Cerebellar nuclear complex (tissue), 1 donor: ENCODE measurements at places on chromosomes 4 and X.

DNA sequence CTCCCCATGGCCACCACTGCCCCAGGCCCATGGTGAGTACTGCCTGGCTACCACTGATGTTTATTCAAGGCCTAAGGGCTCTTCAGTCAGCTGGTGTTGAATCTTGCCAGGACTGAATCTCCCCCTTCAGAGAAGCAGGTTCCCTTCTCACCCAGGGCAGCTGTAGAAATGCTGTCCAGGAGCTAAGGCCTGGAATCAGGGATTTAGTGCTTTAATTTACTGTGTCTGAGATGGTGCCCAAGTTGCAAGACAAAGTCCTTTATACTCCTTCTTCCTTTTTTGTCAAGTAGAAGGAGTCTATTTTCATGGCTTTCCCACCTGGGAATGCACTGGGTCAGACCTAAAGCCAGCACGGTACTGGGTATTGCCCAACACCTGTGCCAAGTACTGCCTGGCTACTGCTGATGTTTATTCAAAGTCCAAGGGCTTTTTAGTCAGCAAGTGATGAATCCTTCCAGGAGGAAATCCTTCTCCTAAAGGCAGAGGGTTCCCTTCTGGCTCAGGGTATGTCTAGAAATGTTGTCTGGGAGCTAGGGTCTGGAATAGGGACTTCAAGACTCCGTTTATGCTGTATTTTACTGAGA is 117.6 kb upstream of the ATOH1 start:
- no peak for DNase-seq

DNA sequence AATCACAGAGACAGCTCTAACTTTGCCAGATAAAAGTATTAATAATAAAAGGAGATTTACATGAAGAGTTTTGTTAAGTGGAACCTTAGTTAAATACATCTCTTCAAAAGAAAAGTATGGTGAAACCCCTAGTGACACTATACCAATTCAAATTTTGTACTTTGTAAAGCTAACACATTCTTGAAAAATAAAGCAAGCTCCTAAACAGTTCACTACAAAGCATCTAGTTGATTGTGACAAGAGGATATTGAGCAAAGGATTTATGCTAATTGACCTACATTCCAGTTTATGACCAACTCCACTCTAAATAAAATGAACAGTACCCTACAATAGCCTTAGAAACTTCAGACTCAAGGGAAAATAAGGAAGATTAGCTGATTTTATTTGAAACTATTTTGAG is 69.4 kb upstream of the WDR17 start:
- no peak for DNase-seq

DNA sequence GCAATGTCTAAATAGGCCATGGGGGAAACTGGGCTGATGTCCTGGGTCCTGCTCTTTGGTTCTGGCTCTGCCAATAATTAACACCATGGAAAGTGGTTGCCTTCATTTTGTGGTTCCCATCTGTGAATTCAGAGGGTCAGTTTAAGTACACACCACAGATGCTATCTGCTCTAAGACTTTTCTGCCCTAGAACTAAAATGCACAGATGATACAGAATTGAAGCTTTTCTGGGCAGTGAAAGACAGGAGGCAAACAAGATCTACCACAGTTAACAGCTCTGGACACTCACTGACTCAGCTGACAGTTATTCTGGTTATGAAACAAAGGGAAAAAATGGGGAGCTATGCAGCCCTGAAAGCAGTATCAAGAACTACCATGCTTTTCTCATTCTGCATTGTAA is 37.3 kb downstream of the APBB2 start:
- DNase-seq = no peak

GRCh38 chr4:7532043-7532442 is 97.3 kb upstream of the PSAPL1 start:
- DNase-seq = no peak

DNA sequence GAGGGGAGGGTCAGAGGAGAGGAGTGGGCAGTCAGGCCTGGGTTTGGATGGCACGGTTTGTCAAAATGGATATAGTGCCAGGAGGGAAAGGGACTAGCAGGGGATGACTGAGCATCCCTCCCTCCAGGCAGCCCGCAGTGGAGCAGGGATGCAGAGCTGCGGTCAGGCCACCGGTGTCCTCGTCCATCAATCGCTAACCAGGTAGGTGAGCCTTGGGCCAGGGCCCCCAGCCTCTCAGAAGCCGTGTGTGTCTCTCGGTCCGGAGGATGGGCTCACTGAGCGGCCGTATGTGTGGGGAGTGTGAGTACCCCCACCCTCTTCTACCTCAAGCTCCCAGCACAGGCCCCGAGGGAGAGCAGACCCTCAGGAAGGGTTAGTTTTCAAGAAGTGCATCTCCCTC is 538 bp upstream of the CYTL1 start:
- DNase-seq = no peak

GRCh38 chr4:79290376-79290775 is 35.5 kb downstream of the NAA11 start:
- no peak for DNase-seq

- DNase-seq = no peak
Measured at GRCh38 chrX:10112510-10112909, 44.3 kb upstream of the CLCN4 start.

DNA sequence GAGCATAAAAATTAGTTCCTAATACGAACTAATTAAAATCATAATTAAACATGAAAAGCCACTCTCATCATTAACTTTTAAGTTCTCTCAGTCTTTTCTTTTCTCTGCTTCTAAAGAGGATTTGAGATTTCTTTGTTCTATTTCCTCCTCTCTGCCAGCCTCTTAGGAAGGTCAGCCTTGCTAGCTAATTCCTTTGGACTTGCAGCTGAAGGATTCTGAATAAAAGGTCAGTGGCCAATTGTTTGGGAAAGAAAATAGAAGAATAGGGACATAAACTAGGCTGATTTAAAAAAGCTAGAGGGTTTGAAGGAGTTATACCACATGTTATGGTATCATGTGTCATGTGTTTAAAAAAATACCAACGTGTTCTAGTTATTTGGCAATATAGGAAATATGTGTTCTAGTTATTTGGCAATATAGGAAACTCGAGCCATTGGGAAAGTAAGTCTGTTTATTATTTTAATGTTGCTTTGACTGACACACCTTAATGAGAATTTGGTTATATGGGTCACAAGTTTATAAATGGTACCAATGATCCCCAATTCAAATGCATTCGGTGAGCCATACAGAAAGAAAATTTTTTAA is 1668.7 kb upstream of the PCDH7 start:
- no peak for DNase-seq

DNA sequence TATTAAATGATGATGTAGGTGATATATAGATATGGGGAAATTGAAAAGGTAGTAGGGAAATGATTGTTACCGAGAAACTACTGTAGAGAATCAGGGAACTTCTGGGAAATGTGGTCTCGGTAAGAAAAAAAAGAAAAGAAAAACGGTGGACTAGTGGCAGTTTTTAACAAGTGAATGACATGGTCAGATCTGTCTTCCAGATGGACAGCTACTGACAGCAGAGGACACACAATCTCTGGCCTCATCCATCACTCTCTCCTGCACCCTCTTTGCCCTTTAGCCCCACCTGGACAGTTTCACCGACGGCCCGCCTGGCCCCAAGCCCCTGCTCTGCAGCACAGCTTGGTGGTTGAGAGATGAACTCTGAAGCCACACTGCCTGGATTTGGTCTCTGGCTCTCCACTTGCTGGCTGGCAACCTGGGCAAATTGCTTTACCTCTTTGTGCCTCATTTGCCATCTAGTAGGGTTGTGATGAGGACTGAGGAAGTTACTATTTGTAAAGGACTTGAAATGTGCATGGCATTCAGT is 23.4 kb downstream of the RBM47 start:
- DNase-seq = no peak

GRCh38 chr4:155367608-155368007 is 9.2 kb downstream of the MAP9 start:
- no peak for DNase-seq

DNA sequence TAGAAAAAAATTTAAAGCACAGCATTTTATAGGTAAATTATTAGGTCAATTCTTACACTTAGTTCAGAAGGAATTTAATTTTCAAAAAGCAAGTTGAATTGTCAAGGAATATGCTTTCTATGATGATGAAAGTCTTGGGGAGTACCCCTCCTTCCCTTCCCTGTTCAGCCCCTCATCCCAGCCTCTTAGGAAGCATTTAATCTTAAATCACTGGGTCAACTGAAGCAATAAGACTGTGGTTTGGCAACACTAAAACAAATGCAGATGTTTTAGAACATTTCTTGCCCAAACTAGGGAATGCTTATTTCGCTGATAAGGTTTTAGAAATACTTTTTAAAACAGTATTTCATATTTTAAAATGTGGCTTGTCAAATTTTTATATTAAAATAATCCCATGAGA is 19.1 kb upstream of the ARSJ start:
- DNase-seq = no peak

GRCh38 chr4:22021106-22021505 is 72.5 kb upstream of the KCNIP4 start:
- no peak for DNase-seq

GRCh38 chr4:120052856-120053255 is 13.8 kb downstream of the MAD2L1 start:
- DNase-seq = no peak

GRCh38 chrX:136147976-136148375 is 643 bp downstream of the FHL1 start:
- DNase-seq = no peak

GRCh38 chr4:53920116-53920515 is 144.3 kb downstream of the CHIC2 start:
- no peak for DNase-seq

GRCh38 chr4:11436673-11437072 is 8.0 kb upstream of the HS3ST1 start:
- no peak for DNase-seq

DNA sequence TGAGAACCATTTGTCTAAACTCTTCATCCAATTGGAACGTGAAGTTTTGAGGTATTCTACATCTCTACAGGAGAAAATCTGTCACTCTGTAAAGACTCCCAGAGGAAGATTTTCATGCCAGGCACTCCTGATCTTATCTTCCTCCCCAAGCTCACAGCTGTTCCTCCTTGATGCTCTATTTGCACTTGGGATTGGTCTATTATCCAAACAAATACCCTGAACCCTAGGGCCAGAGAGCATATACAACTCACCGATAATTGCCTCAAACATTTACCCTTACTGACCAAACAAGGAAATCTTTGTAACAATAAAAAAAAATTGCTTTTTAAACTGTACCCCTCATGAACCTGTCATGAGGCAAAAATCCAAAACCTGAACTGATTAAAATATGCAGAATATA is 372.7 kb downstream of the SH2D1A start:
- no peak for DNase-seq

GRCh38 chrX:19602866-19603622 is 87.7 kb upstream of the MAP3K15 start:
- no peak for DNase-seq

DNA sequence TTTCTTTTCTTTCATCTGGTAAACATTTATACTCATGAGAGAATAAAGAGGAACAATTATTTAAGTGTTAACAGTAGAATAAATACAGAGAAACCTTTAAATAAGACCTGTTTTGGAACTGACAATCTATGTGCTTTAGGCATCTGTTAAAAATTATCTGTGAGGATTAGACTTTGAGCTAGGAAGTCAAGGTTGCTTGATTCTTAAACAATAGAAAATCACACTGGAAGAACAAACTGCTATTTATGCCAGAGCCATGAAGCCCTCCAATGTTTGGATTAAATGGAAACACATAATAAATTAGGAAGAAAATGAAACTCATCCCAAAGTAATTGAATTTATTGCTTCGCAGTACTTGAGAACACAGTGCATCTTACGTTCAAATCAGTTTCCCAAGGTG is 207.2 kb upstream of the NPY2R start:
- no peak for DNase-seq
